ENCODE measurements at places on chromosomes 5 and 9. TPM values are rescaled to one million over a fixed set of nuclear protein-coding genes. Genes with fewer than 3 reads are reported as not detected.

The PCDHB5 gene
- 15.3 TPM for total RNA-seq

The C5orf52 gene
- total RNA-seq = not detected

The ADAMTSL2 gene
- total RNA-seq = 1.3 TPM

The PCDHB16 gene
- total RNA-seq = 5.6 TPM

The MARVELD2 gene
- total RNA-seq = 9.2 TPM

The NUTM2G gene
- not detected for total RNA-seq
